Activated CD4-positive, alpha-beta T cell treated with anti-CD3 and anti-CD28 coated beads, Interleukin-2, Interleukin-6, amounts not matched to agents 100 ng/mL and 50 ng/mL, durations not matched to agents 16 hours and 8 hours (primary cell): ENCODE measurements at places on chromosomes 3 and 15.

- DNase-seq, result no peak
Observed at GRCh38 chr15:101432982-101433381, 56.5 kb downstream of the PCSK6 start.

- DNase-seq, result no peak
Observed at GRCh38 chr15:99967841-99968371, 234.7 kb upstream of the LYSMD4 start.

GRCh38 chr3:115790759-115791158 is 167.4 kb downstream of the GAP43 start:
- peak; percentile 81 for DNase-seq

DNA sequence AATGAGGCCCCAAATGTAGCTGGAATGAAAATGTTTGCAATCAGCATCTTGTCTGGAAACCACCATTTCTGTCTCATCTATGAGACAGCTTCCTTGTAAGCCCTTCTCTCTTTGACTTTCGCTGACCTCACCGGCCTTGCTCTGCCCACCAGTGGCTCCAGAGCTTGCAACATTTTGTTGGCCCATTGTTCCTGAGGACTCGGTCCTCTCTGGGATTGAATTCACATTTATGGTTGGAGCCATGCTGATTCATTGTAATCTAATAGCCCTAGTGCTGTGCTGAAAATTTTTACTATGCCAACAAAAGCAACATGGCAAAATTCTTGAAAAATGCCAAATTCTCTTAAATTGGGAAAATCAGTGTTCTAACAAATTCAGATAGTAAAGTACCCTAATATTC is 37.2 kb downstream of the ABHD5 start:
- DNase-seq, result no peak

- DNase-seq, result no peak
Observed at GRCh38 chr15:93158097-93158900, 69.3 kb upstream of the RGMA start.

DNA sequence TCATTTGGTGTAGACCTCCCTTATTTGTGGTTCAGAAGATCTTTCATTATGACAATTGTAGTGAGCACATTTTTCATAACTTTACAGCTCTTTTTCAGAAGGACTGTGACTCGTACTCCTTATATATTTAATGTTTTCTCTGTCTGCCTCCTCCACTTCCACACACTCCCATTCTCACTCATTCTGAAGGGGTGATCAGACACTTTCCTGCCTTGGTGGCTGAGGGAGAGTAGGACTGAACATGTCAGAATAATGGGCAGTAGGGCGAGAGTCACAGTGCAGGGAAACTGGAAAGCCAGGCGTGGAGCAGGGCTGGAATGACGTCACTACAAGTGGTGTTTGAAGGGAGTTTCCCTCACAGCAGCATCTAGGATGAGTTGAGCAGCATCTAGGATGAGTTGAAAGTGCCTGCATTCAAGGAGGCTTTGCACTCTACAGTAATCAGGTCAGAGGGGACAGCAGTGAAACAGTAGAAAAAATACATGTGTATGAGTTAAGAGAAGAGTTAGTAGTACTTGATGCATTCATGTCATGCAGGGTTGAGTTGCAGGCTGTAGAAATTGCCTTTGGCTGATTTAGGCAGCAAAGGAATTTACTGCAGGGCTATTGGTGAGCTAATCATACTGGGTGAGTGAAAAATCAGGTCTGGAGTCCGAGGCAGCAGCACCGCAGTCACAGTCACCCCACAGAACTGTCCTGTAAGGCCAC is 36.3 kb upstream of the FBXL22 start:
- DNase-seq, result peak; percentile 81

DNA sequence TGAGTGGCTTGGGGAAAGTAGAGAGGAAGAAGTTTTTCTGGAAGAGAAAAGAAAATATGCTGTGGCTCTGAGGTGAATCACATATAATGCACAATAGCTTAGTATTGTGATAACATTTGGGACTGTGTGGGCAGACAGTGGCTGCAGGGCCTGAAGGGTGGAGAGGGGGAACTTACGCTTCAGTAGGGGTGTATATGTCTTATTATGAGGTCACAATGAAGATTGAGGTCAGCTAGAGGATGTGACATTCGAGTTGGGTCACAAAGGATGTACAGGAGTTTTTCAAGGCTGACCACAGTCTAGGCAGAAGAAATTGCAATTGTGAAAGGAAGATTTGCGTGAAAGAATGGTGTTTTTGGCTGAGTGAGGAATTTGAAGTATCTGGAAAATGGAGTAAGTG is 414.8 kb downstream of the LPP start:
- DNase-seq, result no peak

- peak; percentile 21 for DNase-seq
Observed at GRCh38 chr3:187968883-187969580, 184.9 kb upstream of the LPP start.

- no peak for DNase-seq
Observed at GRCh38 chr3:12593473-12593872, 36.6 kb downstream of the MKRN2 start.

- no peak for DNase-seq
Observed at GRCh38 chr3:53716998-53717397, 129.2 kb downstream of the CHDH start.

- DNase-seq, result no peak
Observed at GRCh38 chr15:100340721-100341238, 995 bp downstream of the ADAMTS17 start.

GRCh38 chr3:65742914-65743313 is 295.8 kb downstream of the MAGI1 start:
- no peak for DNase-seq

- DNase-seq, result no peak
Observed at GRCh38 chr3:176219970-176220369, 977.3 kb downstream of the TBL1XR1 start.

- peak; percentile 53 for DNase-seq
Observed at GRCh38 chr3:72848703-72849081, 447 bp upstream of the SHQ1 start.

GRCh38 chr3:44079916-44080315 is 161.8 kb upstream of the TOPAZ1 start:
- no peak for DNase-seq

DNA sequence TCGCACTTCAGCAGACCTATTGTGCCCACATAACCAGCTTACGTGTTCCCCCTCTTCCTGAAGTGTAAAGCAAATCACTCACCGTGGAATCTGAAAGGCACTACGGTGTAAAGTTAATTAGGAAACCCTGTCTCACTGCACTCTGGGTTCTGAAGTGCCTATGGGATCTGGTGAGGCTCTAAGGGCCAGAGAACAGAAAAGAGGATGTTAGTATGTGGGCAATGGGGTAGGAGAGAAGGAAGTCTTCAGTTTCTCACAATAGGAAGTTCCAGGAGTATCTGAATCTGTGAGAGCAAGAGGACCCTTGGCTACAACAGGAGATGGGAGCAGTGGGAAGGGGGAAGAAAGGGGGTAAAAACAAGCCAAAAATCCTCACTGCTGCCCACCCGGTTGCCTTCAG is 71.4 kb downstream of the ITGB5 start:
- DNase-seq, result no peak

- no peak for DNase-seq
Observed at GRCh38 chr3:61807865-61808276, 246.5 kb downstream of the PTPRG start.

- DNase-seq, result no peak
Observed at GRCh38 chr3:49842843-49843517, 13.4 kb downstream of the TRAIP start.

DNA sequence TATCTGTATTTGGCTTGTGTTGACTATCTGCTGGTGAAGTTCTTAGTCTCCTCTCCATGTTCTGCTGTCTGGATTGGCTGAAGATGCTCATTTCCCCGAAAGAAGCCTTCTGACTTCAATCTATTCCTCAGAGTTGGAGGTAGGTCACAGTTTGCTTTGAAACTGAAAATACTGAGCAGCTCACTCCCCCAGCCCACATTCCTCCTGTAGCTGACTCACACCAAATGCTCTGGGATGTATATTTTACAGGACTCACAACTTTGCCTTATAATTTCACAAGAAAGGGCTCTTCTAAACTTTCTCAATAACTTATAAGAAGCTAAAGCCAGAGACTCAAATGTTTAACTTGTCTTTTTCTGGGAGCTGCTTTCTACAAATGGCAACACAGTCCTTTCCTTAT is 36.3 kb upstream of the SNX4 start:
- no peak for DNase-seq

DNA sequence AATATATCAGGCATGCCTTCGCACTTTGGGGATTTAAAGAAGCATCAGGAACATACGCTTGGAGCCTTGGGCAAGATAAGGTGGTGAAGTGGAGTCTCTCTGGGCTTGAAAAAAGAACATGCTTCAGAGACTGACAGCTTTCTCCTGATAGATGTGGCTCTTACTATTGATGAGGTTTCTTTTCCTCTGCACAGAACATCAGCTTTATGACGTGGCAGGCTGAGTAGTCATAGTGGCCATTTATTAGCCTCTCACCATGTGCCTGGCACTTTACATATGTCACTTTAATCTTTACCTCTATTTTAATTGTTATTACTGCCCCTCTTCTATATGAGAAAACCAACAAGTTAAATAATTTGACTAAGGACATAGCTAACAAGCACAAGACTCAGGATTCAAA is 19.0 kb upstream of the LRRC58 start:
- no peak for DNase-seq

DNA sequence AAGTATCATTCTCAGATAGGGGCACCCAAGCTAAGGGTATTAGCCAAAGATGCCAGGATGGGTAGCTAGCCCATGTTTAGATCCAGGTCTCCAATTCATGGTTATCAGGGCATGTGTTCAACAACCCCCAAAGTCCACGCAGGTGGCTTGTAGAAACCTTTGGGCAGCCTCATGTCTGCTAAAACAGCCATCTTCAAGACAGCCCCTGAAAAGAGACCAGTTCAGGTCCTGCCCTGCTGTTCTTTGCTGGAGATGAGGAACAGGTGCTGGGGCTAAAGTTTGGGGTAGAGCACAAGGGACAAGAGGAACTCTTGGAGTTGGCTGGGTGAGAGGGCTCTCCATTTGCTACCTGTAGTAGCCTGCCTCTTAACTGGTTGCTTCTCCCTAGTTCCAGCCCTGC is 4.6 kb downstream of the PPM1M start:
- DNase-seq, result no peak

DNA sequence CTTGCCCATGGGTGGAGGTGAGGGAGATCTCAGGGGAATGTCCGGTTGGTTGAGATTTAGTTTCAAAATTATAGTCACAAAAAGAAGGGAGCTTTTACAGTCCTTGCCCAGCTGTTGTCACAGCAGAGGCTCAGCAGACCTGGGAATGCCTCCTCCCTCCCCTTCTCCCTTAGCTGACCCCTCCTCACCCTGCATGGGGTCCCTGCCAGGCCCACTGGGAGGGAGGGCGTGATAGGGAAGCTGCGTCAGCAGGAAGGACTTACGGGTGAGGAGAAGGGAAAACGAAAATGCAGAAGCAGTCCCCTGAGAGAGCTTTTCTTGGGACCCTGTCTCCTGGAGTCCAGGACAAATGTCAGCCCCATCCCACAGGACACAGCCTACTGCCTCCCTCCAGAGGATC is 18.9 kb downstream of the SCN5A start:
- DNase-seq, result no peak

- DNase-seq, result no peak
Observed at GRCh38 chr3:13054341-13055285, 18.6 kb downstream of the IQSEC1 start.

DNA sequence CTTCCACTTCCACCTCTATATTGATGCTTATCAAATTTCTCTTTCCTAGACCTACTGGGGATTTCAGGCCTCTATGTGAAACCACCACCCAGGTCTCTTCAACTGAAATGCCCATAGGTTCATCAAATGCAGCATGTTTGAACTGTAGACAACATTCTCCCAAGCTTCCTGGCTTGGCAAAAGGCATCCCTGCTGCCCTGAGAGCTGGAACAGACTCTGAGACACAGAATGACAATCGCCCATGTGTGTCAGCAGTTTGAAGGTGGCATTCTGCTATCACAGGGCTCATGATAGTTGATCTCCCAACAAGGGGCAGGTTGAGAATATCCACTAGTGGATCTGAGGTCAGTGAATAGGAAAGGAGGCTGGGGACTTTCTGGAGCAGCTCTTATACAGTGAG is 200.7 kb downstream of the RPLP1 start:
- no peak for DNase-seq

- no peak for DNase-seq
Observed at GRCh38 chr15:92453607-92454006, 59.9 kb downstream of the ST8SIA2 start.

- DNase-seq, result no peak
Observed at GRCh38 chr3:1251282-1252060, 158.6 kb downstream of the CNTN6 start.

GRCh38 chr3:143001034-143001368 is 369 bp upstream of the U2SURP start:
- DNase-seq, result no peak

GRCh38 chr3:32831791-32832190 is 14.0 kb downstream of the TRIM71 start:
- no peak for DNase-seq

- DNase-seq, result no peak
Observed at GRCh38 chr3:152460936-152461335, 192.2 kb downstream of the MBNL1 start.

DNA sequence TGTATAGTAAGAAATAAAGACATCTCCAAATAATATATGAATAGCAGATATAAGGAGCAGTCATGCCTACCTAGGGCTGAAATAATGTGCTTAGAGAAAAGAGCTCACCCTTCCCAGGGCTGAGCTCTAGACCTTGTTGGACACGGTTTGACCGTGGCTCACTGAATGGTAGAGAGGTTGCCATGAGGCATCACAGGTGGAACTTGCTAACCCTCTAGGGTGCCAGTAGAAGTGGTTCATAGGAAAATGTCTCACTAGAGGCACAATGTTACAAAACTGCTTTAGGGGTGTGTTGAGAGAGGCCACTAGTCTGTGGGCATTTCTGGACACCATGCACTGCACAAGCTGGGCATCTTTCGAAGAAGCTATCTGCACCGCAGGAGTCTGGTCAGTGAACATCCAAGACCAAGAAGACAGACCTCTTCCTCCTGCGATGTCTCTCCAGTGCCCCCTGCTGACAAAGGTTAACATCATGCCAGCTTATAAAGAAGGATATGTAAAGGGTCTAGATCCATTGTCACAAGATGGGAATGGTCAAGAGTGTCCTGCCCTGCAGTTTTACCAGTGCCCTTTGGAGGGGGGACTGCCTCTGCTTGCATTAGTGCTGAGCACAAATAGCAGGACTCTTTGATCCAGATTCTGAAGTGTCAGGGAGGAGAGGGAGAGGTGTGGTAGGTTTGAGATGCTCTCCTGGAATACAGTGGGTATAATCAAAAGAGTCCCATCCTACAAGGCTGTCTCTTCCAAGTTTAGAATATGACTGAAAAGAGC is 266.8 kb downstream of the ZNF385D start:
- DNase-seq, result peak; percentile 35

DNA sequence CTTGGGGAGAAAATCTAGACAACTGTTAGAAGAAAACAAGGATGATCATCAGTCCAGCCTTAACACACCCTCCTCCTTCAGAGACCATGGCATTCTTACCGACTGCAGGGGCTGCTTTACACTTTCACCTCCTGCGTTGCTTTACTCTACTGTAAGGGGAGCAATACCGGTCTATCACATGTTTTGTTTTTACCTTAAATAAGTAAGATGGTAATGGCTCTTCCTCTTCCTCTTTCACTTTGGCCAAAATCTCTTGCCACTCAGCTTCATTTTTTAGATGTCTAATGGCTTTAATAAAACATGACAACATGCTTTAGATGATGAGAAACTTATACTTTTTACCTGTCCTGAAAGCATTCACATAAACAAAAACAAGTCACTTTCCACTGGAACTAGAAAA is 33.4 kb upstream of the STIMATE start:
- DNase-seq, result no peak
